Effector memory CD8-positive, alpha-beta T cell (primary cell): ENCODE measurements at places on chromosomes 4 and X.
A peak's percentile ranks its signal among the peaks of the same experiment; 100 is the strongest.

DNA sequence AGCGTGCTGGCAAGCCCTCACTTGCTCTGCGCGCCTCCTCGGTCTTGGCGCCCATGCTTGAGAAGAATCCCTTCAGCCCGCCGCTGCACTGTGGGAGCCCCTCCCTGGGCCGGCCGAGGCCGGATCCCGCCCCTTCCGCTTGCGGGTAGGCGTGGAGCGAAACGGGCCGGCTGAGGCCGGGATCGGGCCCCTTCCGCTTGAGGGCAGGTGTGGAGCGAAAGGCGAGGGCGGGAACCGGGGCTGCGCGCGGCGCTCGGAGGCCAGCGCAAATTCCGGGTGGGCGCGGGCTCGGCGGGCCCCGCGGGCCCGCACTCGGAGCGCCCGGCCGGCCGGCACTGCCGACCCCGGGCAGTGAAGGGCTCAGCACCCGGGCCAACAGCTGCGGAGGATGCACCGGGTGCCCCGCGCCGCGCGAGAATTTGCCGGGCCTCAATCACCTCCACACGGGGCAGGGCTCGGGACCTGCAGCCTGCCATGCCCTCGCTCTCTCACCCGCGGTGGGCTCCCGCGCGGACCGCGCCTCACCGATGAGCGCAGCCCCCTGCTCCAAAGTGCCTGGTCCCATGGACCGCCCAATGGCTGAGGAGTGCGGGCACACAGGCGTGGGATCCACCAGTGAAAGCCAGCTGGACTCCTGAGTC lies 58.1 kb upstream of the GBA3 start:
- DNase-seq, result no peak

- DNase-seq, result no peak
These were observed 47.4 kb upstream of the PHOX2B start for GRCh38 chr4:41795796-41796385.

DNA sequence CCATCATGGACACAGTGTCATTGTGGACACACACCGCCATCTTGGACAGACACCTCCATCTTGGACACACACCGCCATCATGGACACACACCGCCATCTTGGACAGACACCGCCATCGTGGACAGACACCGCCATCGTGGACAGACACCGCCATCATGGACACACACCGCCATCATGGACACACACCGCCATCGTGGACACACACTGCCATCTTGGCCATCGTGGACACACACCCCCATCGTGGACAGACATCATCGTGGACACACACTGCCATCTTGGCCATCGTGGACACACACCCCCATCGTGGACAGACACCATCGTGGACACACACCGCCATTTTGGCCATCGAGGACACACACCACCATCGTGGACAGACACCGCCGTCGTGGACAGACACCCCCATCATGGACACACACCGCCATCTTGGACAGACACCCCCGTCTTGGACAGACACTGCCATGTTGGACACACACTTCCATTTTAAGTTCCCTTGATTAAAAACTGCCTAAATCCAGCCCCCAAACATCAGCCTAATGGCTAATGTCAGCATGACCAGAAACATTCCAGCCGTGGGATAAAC lies 9.1 kb downstream of the ASMTL start:
- no peak for DNase-seq

- DNase-seq, result no peak
These were observed 830.9 kb downstream of the TECRL start for GRCh38 chr4:63578383-63578782.

- DNase-seq, result no peak
These were observed 40.7 kb downstream of the TIGD4 start for GRCh38 chr4:152738827-152739226.

DNA sequence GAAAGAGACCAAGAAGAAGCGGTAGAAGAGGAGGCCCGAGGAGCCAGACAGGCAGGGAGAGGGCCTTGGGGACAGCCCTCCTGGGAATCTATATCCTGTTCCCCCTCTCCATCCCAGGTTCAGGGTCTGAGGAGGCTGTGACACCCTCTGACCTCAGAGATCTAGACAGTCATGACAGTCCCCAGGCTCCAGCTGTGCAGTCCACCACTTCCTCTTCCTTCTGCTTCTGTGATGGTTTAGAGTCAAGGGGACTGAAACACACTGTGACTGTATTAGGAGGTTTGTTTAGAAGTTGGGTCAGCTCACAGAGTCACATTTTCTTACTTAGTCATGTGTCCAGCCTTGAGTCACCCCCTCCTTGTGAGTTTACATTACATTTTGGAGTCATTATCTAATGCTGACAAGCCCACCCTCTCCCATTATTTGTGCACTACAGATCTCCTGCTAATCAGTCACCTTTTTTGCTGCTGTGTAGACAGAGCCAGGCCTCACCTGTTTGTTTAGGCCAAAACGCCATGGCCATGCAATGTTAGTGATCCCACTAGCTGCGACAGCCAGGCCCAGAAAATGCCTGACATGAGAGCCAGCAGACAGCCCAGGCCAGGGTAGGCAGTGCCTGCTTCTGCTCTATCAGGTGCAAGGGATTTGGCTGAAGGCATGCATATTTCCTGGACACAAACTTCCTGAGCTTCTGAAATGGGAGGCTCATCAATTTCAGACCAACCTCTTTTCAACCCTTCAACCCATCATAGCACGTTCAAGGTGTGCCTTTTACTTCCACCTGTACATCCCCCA lies 26.0 kb downstream of the MANBA start:
- DNase-seq, result no peak

DNA sequence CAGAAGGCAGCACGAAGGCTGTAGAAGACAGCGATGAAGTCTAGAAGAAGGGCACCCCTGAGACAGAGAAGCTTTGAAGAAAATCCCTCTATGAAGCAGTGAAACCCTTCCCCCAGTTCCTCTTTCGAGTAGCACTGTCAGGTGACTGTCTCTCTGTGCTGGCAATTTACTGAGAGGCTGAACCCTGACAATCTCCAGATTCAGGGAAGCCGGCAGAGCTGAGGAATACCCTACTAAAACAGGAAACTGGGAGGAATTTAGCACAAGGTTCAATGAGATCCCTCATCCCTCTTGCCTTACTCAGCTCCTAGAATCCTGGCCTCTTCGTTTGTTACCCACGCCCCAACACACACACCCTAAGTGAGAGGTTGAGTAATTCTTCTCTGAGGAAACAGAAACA lies 239.7 kb upstream of the NOCT start:
- DNase-seq, result no peak

DNA sequence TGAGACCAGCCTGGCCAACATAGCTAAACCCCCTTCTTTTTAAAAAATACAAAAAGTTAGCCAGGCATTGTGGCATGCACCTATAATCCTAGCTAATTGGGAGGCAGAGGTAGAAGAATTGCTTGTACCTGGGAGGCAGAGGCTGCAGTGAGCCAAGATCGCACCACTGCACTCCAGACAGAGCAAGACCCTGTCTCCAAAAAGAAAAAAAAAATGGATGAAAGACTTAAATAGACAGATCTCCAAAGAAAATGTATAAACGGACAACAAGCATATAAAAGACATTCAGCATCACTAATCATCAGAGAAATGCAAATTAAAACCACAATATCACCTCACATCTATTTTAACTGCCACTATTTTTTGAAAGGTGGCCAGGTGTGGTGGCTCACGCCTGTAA lies 6.6 kb upstream of the SAT1 start:
- DNase-seq, result no peak

DNA sequence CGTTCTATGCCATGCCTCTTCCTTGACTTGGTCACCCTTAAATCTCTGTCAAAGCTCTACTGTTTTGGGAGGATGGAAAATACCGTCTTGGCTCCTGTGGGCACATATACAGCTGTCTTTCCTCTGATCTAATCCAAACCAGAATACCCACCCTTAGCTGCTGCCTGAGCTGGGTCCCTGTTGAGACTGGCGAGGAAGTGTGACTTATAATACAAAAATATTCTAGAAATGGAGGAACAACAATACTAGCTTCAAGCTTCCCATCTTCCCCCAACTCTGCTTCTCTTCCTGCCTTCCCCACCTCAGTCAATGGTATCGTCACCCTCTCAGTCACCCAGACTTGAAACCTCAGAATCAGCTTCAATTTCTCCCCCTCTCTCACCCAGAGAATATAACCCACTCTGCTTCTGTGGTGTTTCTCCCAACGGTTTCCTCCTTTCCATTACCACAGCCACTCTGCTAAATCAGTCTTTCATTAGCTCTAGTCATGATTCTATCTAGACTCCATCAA lies 599 bp upstream of the IL2RG start:
- no peak for DNase-seq

GRCh38 chrX:136529795-136530194 lies 2.2 kb upstream of the VGLL1 start:
- DNase-seq, result no peak

- no peak for DNase-seq
These were observed 4.4 kb upstream of the VAMP7 start for GRCh38 chrX:155876704-155877103.

- no peak for DNase-seq
These were observed 190.1 kb upstream of the BMP3 start for GRCh38 chr4:80840396-80840795.

DNA sequence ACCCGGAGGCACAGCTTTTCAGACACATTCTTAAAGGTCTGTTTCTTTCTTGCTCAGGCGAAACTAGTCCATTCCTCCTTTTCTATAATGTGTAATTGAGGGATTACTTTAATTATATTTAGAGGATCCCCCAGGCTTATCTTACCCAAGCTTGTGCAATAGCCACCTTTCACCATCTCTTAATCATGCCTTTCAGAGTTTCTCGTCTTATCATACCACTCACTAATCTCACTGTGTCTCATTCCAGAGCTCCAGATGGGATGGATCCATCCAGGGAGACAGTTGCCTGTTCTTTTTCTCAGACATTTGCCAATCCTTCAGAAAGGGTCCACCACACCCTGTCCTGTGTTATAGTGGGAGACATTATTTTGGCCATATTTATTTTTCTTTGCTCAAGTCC lies 12.5 kb downstream of the SPARCL1 start:
- no peak for DNase-seq

DNA sequence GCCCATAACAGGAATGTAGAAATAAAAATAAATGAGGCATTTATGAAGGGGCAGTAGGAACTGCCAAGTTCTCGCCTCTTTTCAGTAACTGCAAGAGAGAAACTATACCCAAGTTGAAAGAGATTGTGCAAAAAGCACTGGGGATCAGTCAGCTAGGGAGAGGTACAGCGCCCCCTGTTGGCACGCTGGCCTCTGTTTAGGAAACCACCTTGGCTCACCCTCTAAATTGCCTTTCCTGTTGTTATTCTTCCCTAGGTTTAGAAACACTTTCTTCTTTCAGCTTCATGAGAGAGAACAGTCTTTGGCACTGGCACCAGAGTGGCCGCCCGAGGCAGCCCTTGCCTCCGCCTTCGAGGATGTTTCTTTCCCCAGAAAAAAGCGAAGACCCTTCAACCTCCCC lies 348.5 kb downstream of the MID1IP1 start:
- DNase-seq, result peak; percentile 41

DNA sequence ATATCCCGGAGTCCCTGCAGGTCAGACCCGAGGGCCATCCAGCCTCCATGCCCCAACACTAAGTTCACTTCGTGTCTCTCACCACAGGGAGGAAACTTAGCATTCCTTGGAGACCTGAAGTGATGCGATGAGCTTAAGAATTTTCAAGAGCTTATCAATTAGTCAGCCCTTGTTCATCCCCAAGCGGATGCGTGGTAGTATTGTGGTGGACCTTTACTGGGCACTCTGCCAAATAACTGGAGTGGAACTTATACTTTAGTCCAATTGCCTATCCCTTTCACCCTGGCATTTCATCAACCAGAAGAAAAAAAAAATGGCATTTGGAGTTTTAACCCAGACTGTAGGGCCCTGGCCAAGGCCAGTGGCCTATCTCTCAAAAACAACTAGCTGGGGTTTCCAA lies 137.1 kb downstream of the RELL1 start:
- no peak for DNase-seq

DNA sequence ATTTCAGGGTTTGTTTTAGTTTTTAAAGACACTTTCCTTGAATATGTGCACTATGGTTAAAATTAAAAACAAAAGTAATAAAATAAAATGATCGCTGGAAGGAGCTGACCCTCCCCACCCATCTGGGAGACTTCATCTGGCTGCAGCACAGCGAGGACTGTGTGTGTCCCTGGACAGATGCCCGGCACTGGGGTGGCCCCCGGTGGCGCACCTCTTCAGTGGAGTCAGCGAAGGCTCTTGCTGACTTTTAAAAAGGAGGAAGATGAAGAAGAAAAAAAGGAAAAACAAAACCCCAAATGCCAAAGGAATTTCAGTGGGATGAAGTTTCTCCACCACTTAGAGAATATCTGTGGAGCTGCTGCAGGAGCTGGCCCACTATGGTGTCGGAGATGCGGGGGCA lies 5.4 kb upstream of the ADGRG4 start:
- DNase-seq, result no peak

GRCh38 chrX:57929373-57929772 lies 19.1 kb upstream of the ZXDA start:
- DNase-seq, result no peak

DNA sequence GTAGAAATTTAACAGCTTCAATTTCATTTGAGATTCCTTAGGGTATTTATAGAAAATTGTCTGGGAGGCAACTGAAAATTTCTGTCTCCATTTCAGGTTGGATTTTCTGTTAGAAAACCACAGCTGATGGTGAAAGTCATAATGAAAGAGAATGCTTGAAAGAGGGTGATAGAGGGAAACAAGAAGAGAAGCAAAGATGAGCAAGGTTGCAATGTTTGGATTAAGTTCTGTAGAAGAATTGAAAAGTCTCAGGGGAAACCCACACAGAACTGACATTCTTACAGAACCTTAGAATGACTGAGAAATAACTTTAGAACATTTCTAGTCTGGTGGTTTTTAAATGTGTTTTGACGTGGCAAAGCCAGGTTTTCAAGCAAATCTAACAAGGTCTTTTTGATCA lies 14.7 kb downstream of the GBA3 start:
- DNase-seq, result no peak

GRCh38 chr4:68180849-68181526 lies 51.3 kb upstream of the TMPRSS11F start:
- no peak for DNase-seq

DNA sequence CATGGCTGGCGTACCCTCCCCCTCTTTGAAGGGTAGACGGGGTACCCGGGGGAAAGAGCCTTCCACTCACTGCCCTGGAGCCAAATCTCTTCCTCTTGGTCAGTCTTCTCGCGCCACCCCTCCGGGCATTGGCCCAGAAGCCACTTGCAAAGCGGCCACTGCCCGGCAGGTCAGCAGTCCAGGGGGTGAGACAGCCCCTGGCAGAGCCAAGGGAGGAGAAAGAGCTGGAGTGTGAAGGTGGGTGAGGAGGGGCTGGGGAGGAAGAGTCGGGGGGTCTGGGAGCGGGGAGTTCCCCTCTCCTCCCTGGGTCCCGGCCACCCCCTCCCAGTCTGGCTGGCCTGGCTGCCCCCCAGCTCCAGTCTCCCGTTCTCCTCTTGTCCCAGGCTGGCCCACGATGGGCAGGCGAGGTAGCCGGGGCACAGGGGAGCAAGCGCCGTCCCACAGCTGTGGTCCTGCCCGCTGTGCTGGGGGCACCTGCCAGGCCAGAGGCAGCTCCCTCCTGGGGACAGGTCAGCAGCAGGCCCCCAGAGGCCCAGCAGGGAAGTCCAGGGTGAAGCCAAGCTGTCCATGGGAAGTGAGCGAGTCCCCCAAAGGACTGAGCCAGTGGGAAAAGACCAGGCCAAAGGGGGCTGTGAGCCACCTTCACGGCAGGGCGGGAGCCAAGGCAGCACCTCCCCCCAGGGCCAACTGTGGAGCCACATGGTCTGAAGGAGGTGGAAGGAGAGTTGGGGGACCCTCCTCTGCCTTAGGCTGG lies 21.6 kb upstream of the DUSP9 start:
- no peak for DNase-seq
